ENCODE measurements at places on chromosomes 5 and 9. TPM values are rescaled to one million over a fixed set of nuclear protein-coding genes. Genes with fewer than 3 reads are reported as not detected.

DNA sequence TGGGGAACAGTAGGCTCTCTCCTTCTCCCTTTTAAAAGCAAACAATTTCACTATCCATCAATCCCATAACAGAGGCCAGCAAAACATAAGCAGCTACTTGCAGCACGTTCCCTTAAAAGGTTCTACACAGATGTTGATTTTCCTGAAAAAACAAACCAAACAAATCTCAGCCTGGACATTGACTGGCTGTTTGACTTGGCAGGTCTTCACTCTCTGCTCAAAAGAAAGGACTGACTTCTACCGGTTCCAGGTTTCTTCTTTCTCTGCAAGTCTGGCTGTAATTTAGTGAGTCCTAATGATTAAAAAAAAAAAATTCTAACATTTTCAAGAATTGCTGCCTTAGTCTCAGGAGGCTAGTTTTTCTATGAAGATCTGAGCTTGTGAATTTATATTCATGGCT is 203.1 kb upstream of the EFNA5 start:
- no peak for DNase-seq

Gene INSL6
- total RNA-seq, result not detected

DNA sequence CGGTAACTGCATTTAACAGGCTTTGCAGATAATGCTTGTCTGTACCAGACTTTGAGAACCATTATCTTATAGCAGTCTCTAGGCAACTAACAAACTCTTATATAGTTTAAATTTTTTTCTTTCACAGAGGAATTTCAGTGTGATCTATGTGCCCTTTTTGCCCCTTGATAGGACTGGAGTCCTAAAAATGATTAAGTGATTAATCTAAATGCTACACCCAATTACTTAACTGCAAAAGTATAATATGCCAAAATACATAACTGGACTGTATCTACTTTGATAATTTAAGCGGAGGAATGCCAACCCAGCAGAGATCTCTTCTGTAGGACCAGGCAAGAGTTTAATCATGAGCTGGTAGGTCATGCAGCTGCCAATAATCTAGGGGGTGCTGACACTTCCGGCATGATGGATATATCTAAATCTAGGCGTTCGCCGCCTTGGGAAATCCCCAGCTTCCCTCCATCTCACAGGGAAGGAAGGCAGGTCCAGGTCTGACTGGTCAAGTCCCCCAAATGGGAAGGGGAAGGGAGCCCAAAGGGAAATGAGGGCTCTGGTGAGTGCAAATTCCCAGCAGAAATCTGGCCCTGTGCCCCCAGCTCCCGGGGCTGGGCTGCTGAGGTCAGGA is 205.6 kb downstream of the GAPVD1 start:
- DNase-seq, result no peak

- no peak for DNase-seq
Observed at GRCh38 chr5:169367861-169368260, 66.9 kb upstream of the SLIT3 start.

Gene ANKH
- total RNA-seq, result 61.8 TPM

DNA sequence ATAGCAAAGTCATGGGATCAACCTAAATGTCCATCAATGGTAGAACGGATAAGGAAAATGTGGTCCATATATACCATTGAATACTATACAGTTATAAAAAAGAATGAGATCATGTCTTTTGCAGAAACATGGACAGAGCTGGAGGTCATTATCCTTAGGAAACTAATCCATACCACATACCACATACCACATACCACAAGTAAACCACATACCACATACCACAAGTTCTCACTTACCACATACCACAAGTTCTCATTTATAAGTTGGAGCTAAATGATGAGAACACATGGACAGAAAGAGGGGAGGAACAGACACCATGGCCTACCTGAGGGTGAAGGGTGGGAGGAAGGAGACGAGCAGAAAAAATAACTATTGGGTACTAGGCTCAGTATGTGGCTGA is 154.6 kb upstream of the GHR start:
- DNase-seq, result no peak

- no peak for DNase-seq
Observed at GRCh38 chr5:34529581-34530331, 126.4 kb upstream of the RAI14 start.

DNA sequence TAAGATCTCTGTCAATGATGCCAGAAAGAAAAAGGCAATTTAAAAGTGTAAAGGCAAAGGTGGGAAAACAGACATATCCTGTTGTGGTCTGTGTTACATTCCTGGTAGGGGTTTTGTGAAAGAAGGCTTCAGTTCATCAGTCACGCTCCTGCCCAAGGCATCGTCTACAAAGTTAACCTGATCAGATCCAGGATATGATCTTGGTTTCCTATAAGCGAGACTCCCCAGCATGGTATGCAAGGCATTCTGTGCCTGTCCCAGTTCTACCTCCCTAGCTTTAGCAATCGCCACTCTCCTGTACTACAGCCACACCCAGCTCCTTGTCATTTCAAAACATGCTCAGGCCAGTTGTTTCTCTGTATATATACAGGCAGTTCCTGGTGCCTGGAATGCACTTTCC is 58.0 kb upstream of the PTPN3 start:
- DNase-seq, result peak; percentile 9

Gene ECSCR
- total RNA-seq, result 565 TPM

Gene WDR38
- not detected for total RNA-seq

GRCh38 chr5:146753641-146754040 is 124.9 kb downstream of the PPP2R2B start:
- no peak for DNase-seq

Gene SOX30
- 0.15 TPM for total RNA-seq

DNA sequence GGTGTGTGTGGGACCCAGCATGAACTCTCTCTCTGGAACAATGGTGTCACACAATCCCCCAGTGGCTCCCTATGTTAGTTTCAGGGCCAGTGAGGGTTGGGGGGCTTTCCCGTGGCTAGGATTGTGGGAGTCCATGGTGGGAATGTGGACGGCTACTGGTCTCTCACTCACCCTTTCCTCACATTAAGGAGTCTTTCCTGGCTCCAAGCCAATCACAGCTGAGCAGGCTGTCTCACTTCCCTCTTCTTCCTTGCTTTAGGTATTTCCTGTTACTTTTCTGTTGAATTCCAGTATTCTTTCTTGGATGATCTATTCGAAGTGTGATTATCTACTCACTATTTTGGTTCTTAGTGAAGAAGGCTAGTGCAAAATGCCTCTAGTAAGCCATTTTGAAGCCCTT is 324.4 kb upstream of the MPDZ start:
- DNase-seq, result no peak

Gene IL4
- total RNA-seq, result not detected

- no peak for DNase-seq
Observed at GRCh38 chr9:37191403-37192089, 71.2 kb downstream of the ZCCHC7 start.

DNA sequence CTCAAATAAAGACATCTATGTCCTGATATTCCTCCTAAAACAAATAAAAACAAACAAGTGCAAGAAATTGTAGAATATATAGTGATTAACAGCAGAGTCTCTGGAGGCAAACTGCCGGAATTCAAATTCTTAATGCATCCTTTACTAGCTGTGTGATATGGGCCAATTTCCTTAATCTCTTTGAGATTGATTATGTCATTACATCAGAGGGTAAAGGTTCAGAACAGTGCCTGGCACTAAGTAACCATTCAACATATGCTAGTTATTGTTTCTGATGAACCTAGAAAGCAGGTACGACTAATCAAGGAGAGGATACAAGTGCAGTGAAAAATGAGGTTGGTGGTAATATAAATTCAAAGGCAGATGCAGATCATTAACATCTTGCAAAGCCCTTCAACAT is 81.1 kb upstream of the ADAMTS19 start:
- DNase-seq, result no peak
